ENCODE measurements at places on chromosomes 3 and 15.
A peak's percentile ranks its signal among the peaks of the same experiment; 100 is the strongest.

GRCh38 chr15:23758891-23759290 lies 71.8 kb upstream of the NDN start:
- no peak for DNase-seq

DNA sequence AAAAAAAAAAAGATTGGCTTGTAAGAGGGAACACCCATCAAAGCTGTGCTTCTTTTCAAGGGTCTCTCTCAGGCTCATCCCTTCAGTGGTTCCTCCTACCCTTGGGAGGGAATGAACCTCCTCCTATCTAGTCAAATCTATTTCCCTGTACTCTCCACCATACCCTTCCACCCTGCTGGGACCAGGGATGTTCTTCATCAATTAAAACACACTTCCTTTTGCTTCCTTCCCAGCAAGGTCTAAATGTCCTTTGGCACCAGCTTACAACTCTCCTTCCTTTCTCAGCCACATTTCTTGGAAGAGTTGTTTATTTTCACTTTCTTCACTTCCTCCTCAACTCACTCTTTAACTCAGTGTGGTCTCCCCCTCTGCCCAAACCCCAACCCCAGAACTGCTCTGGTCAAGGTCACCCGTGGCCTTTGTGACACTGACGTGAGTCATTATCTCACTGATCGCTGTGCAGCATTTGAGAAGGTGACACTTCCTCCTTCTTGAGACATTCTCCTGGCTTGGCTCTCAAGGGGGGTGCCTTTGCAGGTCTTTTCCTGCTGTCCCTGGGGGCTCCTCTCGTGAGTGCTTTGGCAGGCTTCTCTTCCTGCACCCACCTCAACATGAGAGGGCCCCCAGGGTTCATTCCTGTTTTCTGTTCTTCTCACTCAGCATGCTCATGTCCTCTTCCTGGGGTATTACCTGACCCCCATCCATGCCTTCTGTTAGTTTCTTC lies 210.5 kb upstream of the TLE3 start:
- no peak for DNase-seq

DNA sequence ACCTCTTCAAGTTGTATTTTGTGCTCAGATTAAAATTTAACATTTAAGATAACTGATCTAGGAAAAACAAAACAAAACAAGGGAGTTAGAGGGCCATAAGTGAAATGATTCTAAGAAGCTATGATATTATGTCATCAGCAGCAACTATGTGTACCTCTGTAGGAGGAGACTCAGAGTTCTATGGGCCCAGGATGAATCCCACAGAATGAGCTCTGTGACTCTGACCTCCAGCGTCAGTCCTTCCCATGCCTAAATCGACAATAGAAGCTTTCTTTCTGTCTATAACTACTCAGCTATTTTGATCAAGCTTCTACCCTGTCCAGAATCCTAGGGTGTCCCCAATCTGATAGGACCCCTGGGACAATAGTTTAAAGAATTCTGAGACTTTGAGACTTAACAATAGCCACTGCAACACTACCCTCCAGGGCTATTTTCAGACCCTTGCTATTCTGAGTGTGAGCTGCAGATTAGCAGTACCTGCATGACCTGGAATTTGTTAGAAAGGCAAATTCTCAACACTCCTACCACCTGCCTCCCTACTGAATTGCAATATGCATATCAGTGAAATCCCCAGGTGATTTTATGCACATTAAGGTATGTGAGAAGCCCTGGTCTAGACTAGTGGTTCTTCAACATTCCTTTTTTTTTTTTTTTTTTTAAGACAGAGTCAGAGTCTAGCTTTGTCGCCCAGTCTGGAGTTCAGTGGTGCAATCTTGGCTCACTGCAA lies 66.7 kb downstream of the ARHGAP31 start:
- DNase-seq = no peak

DNA sequence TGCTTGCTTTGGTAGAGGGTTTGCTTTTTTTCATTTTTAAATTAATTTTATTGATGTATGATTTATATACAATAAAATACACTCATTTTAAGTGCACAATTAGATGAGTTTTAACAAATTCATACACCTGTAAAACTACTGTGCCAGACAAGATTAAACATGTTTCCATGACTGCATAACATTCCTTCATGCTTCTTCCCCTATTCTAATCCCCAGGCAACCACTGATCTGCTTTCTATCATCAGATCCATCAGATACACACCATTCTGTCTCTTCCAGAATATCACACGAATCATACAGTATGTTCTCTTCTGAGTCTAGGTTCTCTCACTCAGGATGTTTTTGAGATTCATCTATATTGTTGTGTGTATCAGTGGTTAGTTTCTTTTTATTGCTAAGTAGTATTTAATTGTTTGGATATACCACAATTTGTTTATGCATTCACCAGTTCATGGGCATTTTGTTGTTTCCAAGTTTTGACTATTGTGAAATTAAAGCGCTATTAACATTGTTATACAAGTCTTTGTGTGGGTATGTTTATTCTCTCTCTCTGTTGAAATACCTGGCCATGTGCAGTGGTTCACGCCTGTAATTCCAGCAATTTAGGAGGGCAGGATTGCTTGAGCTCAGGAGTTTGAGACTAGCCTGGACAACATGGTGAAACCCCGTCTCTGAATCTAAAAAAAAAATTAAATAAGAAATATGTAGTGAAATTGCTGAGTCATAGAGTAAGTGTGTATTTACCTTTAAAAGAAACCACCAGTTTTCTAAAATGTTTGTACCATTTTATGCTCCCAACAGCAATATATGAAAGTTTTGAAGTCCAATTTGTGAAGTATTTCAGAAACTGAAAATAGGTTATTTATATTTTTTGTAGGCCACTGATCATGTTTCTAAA lies 7.0 kb upstream of the TFG start:
- DNase-seq = no peak

DNA sequence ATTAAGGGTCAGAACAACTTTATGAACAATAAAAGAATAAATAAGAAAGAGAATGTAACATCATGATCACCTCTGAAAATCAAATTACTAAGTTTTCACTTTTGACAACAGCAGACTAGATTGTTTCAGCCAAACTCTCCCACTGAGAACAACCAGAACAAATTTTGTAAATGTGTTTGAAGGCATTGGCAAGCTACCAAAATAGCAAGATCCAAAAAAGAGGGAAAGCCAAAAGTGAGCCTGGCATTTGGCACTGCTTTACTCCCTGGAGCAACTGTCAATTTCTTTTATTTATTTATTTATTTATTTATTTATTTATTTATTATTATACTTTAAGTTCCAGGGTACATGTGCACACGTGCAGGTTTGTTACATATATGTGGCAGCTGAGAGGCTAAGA lies 67.2 kb downstream of the CFAP44 start:
- no peak for DNase-seq

DNA sequence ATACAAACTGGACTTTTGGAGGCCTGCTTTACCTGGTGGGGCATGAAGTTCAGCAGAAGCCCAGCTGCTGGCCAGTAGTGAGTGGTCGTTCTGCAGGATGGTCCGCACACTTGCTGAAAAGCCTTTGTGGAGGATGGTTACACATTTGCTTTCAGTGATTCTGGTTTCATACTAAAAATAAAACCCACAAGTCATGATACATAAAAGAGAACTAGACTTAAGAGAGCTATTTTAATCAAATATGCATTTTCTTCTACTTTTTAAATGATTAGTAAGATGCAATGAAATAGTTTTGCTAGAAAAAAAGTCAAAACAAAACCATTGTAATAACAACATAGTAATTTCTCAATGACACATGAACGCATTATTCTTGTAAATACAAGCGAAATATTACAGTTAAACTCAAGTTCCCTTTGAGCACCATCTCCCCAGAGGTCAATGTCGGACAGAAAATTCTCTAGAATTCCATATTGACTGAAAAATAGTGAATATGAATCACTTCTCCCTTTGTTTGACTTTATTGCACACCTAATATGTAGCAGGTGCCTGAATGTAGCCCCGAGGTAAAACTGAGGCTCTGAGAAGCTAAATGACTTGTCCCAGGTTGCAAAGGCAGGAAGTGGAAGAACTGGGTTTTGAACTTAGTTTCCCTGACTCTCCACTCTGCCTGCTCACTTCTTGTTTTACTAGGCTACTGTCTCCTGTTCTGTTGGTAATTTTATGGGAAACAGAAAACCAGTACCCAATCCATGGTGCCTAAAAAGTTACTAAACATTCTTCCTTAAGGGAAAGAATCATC lies 8.3 kb downstream of the IL5RA start:
- DNase-seq = no peak

GRCh38 chr3:74531491-74531890 lies 83.0 kb downstream of the CNTN3 start:
- DNase-seq = no peak

GRCh38 chr3:110887176-110887575 lies 184.4 kb upstream of the NECTIN3 start:
- no peak for DNase-seq

- no peak for DNase-seq
Measured at GRCh38 chr15:34613301-34613700, 29.9 kb upstream of the GOLGA8B start.

DNA sequence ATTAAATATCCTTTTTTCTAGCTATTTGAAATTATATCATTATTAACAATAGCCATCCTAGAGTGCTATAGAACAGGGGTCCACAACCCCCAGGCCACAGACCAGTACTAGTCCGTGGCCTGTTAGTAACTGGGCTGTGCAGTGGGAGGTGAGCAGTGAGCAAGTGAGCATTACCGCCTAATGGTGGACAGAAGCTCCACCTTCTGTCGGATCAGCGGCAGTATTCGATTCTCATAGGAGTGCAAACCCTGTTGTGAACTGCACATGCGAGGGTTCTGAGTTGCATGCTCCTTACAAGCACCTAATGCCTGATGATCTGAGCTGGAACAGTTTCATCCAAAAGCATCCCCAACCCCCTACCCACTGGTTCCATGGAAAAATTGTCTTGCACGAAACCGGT lies 11.7 kb downstream of the CLDN16 start:
- no peak for DNase-seq

GRCh38 chr3:21390136-21390535 lies 360.9 kb downstream of the ZNF385D start:
- DNase-seq = no peak

GRCh38 chr15:86555939-86556338 lies 476.3 kb downstream of the AGBL1 start:
- no peak for DNase-seq

DNA sequence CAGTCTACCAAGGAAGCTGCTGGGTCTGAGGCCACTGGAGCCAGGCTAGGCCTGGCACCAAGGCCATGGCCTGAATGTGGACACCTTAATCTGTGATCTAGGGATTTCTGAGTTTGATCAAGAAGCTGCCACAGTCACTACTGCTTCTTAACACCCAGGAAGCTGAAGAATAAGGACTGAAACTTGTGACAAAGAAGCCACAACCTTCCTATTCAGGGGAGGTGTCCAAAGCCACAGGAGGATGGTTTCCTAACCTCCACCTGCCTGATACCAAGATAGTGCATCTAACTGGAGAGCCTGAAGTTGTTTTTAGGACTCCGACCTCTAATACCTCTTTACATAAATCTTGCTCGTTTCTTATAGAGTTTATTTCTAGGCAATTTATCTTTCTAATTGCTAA lies 5.5 kb upstream of the ANO10 start:
- no peak for DNase-seq

GRCh38 chr15:56371495-56372147 lies 6.4 kb downstream of the TEX9 start:
- no peak for DNase-seq

DNA sequence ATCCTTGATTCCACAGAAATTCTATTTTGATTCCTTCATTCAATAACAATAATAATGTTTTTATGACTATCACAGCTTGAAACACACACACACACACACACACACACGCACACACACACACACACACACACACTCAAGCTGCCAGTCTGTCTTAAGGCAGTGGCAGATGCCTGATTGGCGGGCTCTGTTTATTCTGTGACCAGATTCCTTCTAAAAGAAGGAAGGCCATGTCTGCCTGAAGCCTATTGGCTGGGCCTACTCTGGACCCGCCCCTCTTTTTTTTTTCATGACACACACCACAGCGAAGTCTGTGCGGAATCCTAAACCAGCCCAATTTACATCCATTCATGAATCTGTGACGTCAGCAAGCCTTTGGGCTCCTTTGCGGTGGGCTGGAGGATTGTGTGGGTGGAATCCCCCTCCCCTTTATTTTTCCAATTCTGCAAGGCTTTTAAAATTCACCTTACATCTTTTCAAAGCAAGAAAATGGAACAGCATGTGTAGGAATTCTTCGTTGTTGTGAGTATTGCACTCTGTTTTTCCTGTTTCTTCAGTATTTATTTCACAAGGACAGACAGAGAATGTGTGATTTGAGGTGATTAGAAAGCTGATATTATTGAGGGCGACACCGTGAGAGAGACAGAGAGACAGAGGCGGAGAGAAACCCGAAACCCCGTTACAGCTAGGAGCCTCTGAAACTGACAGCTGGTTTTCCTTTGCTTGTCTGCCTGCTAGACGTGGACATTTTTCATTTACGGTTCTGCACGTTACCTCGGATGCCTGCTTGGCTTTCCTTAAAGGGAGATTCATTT lies at the start of gene MAP3K13:
Gene MAP3K13, plus strand, starts transcription at position 287 of the 812 bp plus-strand sequence. CDS start 65,446 bp downstream, outside the sequence.
- peak; percentile 36 for DNase-seq

- DNase-seq = no peak
Measured at GRCh38 chr3:120749843-120750242, 7.3 kb downstream of the GTF2E1 start.

DNA sequence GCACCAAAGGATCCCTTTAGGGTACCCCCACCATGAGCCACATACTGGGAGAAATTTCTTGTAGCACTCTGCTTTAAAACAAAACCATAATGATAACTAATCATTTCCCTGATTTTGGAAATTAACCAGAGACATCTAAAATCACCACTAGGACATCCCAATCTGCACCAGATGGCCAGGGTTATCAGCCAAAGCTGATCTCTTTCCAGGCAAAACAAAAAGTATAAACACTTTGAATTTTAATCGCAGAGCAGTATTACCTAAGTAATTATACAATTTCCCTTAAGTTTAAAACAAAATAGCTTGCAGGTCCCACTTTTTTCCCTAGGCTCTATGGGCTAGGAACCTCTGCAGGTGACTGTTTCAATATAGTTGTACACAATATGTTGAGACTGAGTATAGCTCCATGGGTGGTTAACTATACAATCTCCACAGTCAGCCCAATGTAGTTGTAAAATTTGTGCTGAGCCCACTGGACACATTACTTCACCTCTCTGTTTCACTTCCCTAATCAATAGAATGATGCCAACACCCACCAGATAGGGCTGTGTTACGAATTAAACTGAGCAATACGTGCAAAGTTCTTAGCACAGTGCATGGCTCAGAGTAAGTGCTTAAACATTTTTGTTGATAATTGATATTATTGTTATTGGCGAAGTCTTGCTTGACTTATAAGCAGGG lies 629 bp upstream of the NOX5 start:
- no peak for DNase-seq
